Stimulated activated CD4-positive, alpha-beta T cell treated with anti-CD3 and anti-CD28 coated beads, Interleukin-1b, Interleukin-23, amount 100 ng/mL, for 4 hours (primary cell): ENCODE measurements at places on chromosomes 12 and 14.

GRCh38 chr12:124747426-124748161 is 116.1 kb downstream of the SCARB1 start:
- no peak for DNase-seq

GRCh38 chr12:128944956-128945355 is 91.7 kb downstream of the GLT1D1 start:
- no peak for DNase-seq

DNA sequence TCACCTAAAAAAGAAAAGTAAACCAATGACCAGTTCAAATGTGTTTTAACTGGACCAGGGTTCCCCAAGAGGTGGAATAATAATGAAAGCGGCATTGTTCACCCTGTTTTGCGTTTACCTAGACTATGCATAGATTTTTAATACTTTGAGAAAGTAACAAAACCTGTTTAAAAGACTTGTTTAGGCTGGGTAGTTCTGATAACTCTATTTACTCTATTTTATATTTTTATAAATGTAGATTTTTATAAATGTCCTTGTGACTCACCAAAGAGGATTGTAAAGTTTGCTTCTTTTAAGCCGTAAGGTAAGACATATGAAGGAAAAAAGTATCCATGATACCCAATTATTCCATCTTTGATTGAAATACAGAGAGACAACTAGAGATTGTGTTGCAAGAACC is 288.0 kb upstream of the NPAS3 start:
- DNase-seq, result no peak

GRCh38 chr14:71613168-71613567 is 319.1 kb upstream of the RGS6 start:
- no peak for DNase-seq

- no peak for DNase-seq
These were observed 50.4 kb upstream of the RIC8B start for GRCh38 chr12:106724116-106724515.

DNA sequence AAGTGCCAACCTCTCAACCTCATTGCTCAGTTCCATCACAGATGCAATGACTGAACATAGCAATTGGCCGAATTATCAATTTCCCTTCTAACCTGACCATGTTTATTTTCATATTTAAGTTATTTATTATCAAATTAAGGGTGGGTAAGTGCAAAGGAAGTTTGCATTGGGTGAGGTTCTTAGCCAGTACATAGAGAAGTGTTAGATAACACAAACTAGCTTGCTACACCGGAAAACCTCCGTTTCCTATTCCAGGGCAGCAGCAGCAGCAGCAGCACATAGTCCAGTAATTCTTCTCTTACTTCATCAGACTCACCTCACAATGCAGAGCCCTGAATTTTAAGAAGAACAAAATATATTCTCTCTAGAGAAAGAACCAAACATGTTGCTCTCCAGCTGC is 200.5 kb upstream of the OR4E1 start:
- DNase-seq, result no peak

- no peak for DNase-seq
These were observed 173.3 kb downstream of the ANO2 start for GRCh38 chr12:5771756-5772155.

DNA sequence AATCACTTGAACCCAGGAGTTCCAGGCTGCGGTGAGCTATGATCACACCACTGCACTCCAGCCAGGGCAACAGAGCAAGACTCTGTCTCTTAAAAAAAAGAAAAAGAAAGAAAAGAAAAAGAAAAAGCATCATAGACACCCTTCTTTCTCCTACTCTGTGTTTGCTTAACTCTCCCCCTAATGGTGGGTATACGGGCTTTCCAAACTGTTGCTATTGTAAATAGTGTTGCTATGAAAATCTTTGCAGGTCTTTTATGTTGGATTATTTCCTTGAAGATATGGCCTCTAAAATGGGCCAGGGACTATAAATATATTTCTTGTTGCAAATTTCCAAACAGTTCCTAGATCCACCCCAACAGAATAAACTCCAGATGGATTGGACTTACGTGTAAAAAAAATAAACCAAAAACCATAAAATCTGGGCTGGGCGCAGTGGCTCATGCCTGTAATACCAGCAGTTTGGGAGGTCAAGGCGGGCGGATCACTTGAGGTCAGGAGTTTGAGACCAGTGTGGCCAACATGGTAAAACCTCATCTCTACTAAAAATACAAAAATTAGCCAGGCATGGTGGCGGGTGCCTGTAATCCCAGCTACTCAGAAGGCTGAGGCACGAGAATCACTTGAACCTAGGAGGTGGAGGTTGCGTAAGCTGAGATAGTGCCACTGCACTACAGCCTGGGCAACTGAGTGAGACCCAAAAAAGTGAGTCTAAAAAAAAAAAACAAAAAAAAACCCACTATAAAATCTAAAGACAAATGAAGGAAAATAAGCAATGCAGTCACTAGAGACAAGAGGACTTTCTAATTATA is 25.9 kb downstream of the NFKBIA start:
- DNase-seq, result no peak

- DNase-seq, result no peak
These were observed 9.5 kb upstream of the CRADD start for GRCh38 chr12:93667672-93668071.

- no peak for DNase-seq
These were observed 55.6 kb upstream of the OAS1 start for GRCh38 chr12:112851024-112851777.

DNA sequence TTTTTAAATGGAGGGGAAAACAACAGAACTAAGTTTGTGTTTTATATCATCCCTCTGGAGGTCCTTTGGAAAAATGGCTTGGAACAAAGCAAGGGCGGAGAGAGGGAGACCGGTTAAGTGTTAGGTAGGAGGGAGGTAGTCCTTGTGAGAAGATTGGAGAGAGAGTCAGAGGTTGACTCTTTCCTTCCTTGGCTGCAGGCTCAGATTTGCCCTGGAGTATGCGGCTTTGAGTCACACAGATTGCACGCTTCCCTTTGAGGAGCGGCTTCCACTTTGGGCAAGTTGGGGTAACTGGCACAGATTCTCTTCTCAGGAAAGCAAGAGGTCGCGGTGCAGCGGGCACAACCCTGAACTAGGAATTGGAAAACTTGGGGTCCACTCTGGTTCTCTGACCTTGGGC is 9.9 kb downstream of the SOCS2 start:
- DNase-seq, result no peak

DNA sequence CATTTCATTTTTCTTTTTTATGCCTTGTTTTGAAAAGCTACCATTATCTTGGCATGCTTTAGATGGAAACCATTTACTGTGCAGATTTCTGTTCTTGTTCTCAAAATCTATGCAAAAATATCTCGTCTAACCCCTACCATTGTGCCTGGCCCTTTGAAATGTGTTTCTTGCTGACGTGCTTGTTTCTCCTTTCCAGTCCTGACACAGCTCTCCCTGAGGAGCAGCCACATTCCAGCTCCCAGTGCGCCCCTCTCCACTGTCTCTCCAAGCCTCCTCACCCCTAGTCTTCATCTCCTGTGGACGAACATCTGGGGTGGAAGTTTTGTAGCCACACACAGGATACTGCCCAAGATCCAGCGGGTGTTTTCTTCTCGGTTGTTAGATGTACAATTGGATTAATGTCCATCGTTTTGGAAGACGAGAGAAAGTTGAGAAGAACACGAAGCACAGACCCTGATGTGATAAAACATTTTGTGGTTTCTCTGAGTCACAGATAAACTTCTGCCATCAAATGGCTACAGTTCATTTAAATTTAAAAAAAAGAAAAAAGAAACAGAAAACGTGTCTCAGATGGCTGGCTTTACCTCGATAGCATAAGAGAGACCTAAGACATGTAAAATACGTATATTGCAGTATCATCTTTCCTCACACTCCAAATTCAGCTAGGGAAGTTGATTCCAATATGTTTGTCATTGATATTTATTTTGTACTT is 21.9 kb upstream of the FGD4 start:
- DNase-seq, result no peak

GRCh38 chr14:23464700-23465099 is 4.8 kb upstream of the NGDN start:
- DNase-seq, result no peak

- no peak for DNase-seq
These were observed 4.4 kb downstream of the CHST11 start for GRCh38 chr12:104460973-104461698.

GRCh38 chr14:60984196-60984595 is 3.2 kb downstream of the SLC38A6 start:
- DNase-seq, result no peak

- no peak for DNase-seq
These were observed 773.1 kb upstream of the TBX3 start for GRCh38 chr12:115456946-115457689.

DNA sequence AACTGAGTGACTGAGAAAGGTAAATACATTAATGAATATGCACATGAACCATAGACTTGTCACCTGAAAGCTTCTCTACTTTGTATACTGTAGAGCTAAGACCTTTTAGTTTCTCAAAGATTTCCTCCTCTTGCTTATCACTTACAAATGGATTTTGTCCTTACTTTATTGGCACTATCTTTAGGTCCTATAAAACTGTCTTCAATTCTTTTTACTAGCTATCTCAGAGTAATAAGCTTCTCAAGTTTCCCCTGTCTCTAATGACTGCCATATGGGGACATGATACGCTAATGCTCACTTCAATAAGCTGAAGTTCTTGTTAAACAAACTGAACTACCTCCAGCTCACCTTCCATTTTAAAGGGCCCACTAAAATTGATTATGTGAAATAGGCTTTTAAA is 468.2 kb upstream of the CCDC196 start:
- DNase-seq, result no peak

DNA sequence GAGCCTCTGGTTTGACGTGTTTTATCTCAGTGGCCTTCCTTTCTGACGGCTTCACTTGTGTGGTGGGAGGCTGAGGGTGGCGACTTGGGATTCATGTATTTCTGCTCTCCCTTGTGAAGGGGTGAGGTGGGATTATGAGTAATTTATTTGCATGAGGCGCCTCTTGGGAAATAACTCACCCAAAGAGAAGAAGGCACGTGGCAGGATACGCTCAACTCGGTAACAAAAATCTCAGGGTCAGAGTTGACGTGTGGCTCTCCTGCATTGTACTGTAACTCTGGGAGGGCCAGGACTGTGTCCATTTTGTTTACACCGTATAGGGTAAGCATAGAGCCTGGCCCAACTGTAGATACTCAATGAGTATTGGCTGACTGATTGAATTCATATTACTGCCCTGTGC is 14.6 kb upstream of the C1S start:
- DNase-seq, result no peak

DNA sequence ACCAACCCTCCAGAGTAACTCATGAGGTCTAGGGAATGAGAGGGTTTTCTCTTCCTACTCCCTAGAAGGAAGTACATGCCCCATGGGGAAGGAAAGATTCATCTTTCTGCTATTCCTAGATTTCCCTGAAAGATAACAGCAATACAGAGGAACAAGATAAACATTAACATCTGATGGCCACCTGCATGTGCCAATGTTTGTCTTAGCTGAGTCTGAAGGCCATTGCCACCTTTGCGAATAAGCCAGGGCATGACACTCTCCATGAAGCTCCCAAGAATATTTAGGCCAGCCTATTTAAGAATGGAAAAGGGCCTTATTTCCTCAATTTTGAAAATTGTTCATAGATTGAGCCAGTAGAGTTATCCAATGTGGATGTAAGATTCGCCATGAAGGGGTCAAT is 26.0 kb downstream of the IGF1 start:
- DNase-seq, result no peak

GRCh38 chr12:7034464-7034863 is 16.2 kb upstream of the LPCAT3 start:
- DNase-seq, result no peak

DNA sequence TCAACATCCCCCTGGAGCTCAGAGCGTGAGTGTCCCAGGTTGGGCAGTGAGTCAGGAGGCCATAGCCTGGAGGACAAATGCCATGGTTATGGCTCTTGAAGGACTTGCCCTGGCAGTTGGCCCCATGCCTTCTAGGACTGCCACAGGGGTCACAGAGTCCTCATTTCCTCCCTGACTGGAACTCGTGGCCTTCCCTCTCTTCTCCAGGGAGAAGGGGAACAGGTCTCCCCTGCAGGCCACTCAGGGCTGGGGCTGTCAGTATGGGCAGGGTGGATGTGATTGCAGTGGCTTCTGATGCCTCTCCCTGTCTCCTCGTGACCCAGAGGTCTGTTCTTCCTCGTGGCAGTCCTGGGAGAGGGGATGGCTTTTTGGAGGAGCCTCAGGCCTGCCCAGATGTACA is 70.7 kb downstream of the ADCK1 start:
- DNase-seq, result no peak

DNA sequence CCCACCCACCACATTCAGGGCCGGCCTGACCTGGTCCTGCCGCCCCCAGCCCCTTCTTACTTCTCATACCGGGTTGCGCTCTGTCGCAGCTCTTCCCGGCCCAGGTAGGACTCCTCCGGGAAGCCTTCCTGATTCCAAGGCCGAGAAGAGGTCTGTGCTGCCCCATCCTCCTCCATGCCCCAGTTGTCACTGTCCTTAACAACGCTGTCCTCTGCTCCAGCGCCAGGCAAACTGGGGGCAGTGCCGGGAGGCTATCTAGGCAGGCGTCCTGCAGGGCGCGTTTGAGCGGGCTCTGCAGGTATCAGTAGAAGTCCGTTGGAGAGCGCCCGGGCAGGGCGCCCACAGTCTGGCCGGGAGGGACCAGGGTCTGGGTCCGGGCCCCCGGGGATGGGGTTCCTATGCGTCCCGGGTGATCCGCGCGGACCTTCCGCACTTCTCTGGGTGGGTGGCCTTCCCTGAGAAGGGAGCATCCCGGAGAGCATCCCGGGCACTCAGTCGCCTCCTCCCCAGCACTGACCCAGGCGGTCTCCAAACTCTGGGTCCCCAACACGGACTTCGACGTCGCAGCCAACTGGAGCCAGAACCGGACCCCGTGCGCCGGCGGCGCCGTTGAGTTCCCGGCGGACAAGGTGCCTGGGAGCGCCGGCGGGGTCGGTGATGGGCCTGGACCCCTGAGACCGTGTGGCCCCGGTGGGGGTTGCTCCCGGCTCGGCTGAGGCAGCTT is 900 bp downstream of the AMN start:
- no peak for DNase-seq

GRCh38 chr12:117408161-117408791 is 46.9 kb upstream of the NOS1 start:
- DNase-seq, result no peak

- DNase-seq, result no peak
These were observed 1.4 kb downstream of the NYNRIN start for GRCh38 chr14:24399999-24400718.
